ENCODE measurements at places on chromosomes 2 and 18.

DNA sequence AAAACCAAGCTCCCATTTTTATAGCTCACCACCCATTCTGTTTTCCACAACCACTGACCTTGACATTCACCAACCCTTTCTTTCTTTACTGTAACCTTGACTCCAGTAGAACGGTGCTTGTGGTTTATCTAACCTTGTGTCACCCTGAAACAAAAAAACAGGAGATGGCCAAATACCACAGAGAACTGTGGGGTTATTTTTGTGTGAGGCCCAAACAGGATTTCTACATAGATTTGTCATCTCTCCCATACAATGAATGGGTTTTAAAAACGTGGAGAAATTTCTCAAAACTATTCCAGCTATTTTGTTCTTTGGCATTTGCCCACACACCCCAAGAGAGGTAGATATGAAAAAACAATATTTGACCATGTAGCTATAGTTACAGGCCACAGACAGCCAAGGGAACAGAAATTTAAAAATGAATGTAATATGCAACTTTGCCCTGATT lies 231.3 kb upstream of the TANK start:
- no peak for DNase-seq

GRCh38 chr2:170148161-170148560 lies 29.8 kb upstream of the MYO3B start:
- DNase-seq = no peak

DNA sequence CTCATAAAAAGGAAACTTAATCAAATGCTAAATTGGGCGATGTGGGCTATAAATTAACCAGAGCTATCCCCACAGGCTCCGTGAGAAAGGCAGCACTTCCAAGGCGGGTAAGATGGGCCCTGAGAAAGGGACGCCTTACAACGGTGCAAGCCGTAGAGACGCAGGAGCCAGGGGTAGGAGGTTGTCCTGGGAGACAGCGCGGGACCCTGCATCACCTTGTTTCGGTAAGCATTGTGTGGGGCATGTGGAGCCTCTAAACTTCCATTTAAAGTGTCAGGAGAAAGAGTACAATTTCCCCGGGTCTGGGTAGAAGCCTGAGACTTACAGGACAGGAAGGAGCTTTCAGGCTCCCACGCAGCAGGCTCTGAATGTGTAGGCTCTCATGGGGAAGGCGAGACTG lies 1.2 kb upstream of the PER2 start:
- no peak for DNase-seq

DNA sequence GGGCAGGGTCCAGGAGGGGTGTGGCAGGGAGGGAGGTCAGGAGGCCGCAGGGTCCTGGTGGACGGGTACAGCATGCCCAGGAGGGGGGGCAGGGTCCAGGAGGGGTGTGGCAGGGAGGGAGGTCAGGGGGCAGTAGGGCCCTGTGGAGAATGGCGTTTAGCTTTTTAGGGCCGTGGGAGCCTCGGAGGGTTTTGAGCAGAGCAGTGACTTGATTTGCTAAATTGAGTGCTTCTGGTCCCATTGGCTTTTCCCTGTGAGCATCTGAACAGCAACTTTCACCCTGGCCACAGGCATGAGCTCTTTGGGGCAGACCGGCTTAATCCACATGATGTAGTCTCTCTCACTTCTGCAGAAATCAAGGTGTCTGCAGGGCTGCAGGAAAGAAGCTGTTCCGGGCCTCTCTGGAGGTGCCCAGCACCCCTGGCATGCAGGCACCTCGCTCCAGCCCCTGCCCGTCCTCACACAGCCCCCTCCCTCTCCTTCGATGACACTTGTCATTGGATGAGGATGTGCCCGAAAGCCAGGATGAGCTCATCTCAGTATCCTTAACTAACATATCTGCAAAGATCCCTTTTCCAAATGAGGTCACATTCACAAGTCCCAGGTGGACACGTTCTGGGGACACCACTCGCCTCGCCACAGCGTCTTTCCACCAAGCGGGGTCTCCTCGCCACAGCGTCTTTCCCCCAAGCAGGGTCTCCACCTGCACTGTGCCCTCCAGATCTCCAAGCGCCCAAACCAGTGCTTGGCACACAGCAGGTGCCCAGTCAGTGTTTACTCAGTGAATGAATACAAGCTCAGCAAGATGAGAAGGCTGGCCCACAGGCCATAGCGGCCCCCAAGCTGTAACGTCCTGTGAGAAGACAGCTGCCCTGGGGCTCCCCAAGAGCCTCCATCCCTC lies 94.0 kb downstream of the NDUFA10 start:
- no peak for DNase-seq

DNA sequence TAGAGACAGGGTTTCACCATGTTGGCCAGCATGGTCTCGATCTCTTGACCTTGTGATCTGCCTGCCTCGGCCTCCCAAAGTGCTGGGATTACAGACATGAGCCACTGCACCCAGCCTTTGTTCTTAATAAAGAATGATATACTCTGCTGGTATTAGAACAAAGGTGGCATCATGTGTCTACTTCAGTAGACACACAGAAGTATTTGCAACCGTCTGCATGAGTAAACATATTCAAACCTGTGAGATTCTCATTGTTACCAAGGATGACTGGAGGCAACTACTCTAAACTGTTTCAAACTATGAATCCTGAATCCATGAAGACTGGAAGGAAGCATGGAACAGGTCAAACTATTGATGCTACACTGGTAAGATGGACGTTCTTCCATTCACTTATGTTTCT lies 32.1 kb downstream of the MBD2 start:
- no peak for DNase-seq

DNA sequence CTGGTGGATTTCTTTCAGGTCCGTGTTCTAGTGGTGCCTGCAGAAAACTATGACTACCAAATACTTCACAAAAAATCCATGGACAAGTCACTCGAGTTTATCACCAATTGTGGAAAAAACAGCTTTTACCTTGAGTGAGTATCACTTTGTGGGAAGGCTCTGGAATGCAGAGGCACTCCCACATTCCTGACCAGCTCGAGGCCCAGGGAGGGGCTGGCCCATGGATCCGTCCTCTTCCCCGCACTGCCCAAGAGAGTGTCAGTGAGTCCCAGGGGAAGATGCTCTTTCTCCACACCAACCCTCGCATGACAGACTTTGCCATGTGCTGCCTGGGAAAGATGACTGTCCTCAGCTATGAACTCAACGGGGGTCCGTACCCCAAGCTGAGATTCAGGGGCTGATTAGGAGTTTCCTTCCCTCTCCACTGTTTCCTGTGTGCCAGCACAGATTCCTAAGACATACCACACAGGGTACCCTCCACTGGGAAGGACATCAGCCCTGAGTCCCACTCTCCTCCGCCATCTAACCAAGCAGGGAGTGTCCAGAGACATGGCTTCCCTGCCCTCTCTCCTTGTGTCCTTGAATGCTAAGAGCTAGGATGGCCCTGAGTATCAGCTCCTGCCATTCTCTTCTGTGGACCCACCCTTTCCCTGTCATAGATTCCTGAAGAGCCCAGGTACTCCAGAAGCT lies 155.9 kb downstream of the LAMA3 start:
- DNase-seq = no peak
